Mesenteric fat pad (tissue), 1 donor: ENCODE measurements at places on chromosomes 16 and 17. TPM values are rescaled to one million over a fixed set of nuclear protein-coding genes. Genes with fewer than 3 reads are reported as not detected.

DNA sequence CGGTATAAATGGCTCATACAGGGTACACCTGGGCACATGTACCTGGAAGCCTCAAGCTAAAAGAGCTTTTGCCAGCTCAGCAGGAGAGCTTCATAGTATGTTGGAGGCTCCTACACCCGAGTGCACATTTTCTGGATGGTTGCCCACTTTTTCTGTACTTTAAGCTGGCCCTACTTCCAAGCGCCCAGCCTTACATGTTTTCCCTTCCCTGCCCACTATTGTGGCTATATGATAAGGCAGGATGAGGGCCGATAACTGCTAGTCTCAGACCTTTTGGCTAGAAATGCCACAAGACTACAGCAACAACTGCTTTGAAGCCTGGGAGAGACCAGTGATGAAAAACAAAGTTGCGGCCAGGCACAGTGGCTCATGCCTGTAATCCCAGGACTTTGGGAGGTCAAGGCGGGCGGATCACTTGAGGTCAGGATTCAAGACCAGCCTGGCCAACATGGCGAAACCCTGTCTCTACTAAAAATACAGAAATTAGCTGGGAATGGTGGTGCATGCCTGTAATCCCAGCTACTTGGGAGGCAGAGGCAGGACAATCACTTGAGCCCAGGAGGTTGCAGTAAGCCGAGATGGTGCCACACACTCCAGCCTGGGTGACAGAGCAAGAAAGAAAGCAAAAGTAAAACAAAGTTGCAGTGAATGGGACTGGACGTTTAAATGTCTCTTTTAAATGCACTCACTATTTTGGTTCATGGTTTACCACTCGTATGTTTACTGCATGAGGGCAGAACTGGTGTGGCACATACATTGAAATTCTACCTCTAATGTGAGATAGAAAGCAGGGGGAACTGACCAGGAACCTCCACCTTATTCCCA lies 14.2 kb upstream of the MARCHF10 start:
- DNase-seq = no peak

TTC19 gene
- 27.0 TPM for total RNA-seq

- DNase-seq = no peak
Observed at GRCh38 chr17:59154292-59154720, 680 bp downstream of the SKA2 start.

DNA sequence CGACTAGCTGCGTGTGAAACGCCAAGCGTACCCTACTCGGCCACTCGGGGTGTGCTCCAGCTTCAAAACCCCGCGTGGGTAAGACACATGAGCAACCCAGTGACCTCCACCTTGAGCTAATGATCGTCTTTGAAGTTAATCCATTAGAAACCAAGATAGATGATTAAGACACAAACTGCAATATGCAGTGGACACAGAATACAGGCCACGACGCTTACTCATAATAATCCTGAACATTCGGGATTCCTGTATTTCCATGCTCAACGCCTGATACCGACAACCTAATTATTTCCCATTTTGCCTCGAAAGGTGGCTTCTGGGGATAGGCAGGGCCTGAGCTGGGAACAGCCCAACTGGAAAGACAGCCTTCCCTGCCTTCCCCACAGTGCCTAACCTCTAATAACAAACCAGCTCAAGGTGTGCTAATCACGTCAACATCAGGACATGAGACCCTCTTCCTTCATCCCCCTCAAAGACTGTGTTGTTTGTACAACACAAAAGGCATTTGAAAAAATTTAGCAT lies 504 bp upstream of the COPRS start:
- no peak for DNase-seq

GRCh38 chr17:40531051-40531991 lies 29.9 kb upstream of the TNS4 start:
- DNase-seq = peak; percentile 79

DNA sequence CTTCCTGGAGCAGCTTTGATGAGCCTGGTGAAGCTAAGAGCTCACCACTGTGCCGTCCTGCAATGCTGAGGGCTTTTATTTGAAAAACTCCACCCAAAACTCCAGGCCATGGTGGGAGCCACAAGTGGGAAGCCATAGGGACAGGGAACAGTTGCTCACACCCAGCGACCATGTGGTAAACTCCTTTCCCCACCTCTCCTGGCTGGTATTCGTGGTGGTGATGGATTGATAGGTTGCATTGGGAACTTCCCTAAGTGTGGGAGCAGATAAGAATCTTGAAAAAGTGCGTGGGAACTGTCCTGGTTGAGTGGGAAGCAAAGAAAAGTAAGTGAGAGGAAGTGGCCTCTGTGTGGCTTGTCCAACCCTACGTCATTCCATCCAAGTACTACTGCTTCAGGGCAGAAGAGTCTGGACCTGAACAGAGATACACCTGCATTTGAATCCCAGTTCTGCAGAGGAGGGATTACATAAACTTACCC lies at the start of gene CCL1:
TSS of gene CCL1 (minus strand) at position 51 of the 479 bp plus-strand sequence. CDS start 72 bp downstream, outside the sequence.
- peak; percentile 74 for DNase-seq

KCNJ12 gene
- 2.5 TPM for total RNA-seq

DNA sequence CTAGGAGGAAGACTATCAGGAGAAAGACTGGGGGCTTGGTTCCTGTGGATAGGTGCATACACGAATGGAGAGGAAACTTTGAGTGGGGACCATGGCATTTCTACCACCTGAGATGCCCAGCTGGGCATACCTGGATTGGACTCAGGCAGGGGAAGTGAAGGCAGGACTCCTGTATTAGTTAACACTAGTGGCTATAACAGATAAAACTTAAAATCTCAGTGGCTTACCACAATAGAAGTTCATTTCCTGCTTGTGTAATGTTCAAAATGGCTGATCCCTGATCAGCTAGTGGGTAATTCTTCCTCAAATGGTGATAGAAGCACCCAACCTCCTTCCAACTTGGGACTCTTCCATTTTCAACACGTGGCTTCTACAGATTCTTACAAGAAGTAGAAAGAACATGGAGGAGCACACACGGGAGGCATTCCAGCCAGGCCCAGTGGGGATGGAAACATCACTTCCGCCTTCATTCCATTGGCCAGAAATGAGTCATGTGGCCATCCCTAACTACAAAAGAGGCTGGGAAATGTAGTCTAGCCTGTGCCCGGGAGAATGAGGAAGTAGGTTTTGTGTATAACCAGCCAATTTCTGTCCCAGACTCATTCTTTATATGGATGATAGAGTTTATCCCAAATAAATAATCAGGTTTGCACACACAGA lies 112.1 kb downstream of the UTP18 start:
- no peak for DNase-seq

DNA sequence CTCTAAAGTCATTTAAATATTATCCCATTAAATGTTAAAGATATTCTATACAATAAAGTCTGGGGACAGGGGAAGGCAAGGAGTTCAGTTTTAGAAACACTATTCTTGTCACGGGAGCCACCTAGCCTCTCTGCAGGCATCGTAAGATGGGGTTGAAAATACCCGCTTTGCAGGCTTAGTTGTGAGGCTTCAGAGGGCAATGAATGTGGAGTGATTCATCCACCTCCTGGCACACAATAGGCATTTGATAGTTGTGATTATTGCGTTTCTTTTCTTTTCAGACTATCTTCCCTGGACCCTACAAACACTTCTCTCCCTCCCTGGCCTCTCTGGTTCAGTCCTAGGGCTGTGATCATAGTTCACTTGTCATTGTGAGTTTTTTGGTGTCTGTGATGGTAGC lies 19.6 kb downstream of the GLP2R start:
- DNase-seq = no peak

- DNase-seq = no peak
Observed at GRCh38 chr16:28623172-28623711, 13.4 kb upstream of the SULT1A1 start.

DNA sequence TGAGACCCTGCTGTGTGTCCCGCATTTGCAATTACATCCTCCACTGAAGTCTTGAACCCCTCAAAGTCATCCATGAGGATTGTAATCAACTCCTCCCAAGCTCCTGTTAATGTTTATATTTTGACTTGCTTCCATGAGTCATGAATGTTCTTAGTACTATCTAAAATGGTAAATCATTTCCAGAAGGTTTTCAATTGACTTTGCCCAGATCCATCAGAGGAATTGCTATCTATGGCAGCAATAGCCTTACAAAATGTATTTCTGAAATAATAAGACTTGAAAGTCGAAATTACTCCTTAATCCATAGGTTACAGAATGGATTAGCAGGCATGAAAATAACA lies 2.5 kb upstream of the C16orf87 start:
- DNase-seq = no peak

DNA sequence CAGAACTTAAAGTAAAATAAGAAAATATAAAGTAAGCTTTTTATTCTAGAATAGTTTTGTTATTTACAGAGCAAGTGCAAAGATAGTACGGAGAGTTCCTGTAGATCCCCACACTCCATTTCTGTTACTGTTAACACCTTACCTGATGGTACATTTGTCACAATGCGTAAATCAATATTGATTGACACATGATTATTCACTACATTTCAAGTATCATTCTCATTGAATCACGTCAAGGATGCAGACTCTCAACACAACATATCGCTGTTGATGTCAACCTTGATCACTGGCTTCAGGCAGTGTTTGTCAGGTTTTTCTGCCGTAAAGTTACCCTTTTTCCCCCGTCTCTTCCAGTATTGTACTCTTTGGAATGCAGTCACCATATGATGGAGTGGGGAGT lies 64.2 kb upstream of the WSCD1 start:
- DNase-seq = no peak

GRCh38 chr16:3915426-3916260 lies 35.1 kb upstream of the CREBBP start:
- no peak for DNase-seq
